ENCODE measurements at places on chromosomes 12 and 14.

- DNase-seq, result no peak
These were observed 157.4 kb upstream of the C14orf180 start for GRCh38 chr14:104421892-104422828.

GRCh38 chr12:25436206-25437030, 116.7 kb downstream of the LMNTD1 start:
- DNase-seq, result peak; percentile 63

DNA sequence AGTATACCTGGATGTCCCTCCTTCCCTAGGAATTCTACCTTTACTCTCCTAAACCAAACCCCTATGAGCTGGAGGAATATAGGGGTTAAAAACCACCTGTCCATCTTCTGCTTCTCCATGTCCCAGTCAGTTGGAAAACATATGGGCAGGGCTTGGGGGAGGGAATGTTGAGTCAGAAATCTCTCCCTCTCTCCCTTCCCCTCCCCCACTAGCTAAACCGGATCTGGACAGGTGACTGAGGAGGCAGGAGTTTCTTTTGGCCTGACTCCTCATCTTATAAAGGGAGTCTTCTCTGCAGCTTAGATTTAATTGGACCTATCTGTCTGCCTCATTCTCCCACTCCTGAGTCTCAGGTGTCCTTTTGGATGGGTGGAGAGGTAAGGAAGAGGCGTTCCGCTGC, 6.1 kb downstream of the ERBB3 start:
- no peak for DNase-seq

DNA sequence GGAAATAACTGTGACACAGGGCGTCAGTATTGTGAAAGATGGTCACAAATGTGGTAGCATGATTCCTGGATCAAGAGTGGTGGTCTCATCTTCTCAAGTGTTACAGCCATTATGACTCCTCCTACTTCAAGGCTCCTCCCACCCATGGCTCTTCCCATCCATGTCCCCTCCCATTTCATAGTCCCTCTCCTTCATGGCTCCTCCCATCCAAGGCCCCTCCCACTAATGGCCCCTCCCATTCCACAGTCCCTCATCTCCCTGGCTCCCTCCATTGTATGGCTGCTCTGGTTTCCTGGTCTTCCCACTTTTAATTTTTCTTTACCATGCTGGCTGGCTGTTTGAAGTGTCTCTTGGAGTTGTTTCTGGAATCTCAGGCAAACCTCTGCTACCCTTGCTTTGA, 1375.2 kb upstream of the TMEM132C start:
- DNase-seq, result no peak

DNA sequence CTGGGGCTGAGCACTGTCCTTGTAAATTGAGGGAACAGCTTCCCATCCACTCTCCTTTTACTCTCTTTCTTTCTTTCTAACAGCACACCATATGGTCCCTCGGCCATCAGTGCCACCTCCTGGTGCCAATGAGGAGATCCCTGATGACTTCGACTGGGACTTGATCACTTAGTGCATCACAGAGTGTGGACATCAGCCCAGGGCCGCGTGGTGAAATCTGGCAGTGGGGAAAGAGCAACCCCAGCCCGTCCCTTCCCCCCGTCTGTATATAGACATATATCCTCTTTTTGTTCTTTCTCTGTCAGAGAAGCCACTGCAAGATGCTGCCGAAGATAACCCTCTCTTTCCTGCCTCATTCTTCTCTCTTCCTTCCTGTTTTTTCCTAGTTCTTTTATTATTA, 13.5 kb downstream of the C3AR1 start:
- DNase-seq, result no peak

DNA sequence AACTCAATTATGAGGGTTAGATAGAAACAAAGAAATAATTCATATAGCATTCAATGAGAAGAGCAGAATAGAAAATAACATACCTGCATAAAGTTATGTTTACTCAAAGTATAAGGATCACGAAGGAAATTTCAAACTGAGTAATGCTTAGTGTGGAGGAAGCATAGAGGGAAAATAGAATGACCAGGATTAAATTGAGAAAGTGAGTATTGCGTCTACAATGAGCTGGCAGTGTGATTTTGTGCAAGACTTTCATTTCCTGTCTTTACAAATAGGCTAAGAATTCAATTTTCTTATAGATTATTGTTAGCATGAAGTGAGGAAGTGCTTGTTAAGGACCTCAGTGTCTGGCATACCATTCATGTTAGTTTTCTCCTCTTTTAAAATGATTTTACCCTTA, 12.0 kb downstream of the ADGRD1 start:
- no peak for DNase-seq

DNA sequence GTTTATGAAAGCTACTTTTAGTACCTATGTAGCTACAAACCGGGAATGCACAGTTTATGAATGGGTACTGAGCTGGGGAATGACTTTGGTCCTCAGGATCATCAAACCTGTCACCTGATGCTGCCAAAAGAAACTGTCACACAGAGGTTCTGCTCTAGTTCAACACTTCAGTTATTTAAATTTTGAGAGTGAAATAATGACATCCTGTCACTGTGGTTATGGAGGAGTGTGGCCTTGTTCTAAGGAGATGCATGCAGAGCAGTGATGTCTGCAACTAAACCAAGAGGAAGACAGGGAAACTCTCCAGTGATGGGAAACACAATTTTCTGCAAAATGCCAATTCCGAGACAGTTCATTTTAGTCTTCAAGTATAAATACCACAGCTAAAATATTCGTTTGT, 4.8 kb upstream of the AEBP2 start:
- no peak for DNase-seq

Data from hepatic stellate cell (primary cell).